ENCODE measurements at places on chromosomes 1 and 21.
A peak's percentile ranks its signal among the peaks of the same experiment; 100 is the strongest.

GRCh38 chr1:184860985-184861754 lies 106.5 kb upstream of the EDEM3 start:
- no peak for DNase-seq

DNA sequence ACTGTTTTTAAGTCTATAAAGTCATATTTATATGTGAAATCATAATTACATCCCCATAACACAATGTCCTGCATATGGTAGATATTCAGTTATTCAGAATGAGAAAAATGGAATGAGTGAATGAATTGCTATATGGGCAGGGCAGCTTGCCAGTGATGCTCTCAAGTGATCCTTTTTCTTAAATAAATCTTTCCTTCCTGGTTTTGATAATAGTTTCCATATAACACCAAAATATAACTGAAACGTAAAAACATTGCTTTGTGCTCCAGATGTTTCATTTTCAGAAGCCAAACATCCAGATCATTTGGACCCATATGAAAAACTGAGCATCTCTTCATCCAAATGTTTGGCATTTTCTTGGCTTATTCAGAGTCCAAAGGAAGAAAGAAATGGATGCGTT lies 30.2 kb upstream of the RGS8 start:
- DNase-seq, result no peak

DNA sequence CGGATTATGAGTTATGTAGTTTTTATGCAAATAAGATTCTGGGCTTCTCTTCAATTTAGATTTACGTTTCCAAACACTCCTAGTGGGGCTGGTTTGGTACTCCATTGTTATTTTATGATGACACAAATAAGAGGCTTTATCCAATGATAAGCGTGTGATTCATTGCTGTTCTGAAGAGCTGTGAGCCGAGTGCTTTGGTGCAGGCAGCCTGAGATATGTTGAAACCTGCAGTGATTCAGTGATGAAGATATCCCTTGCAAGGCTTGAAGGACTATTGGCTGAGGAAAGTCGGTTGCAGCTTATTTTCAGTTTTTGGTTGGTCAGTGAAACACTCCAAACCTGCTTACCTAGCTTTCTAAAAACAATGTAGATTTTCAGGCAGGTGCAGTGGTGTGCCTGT lies 112.2 kb downstream of the RYR2 start:
- DNase-seq, result peak; percentile 49

- DNase-seq, result no peak
Measured at GRCh38 chr21:28910280-28910887, 82.3 kb downstream of the LTN1 start.

- no peak for DNase-seq
Measured at GRCh38 chr21:30468900-30469714, 11.1 kb downstream of the KRTAP19-1 start.

- DNase-seq, result no peak
Measured at GRCh38 chr1:229860926-229861325, 206.1 kb upstream of the GALNT2 start.

- no peak for DNase-seq
Measured at GRCh38 chr1:109094377-109094803, 3.8 kb downstream of the TMEM167B start.

GRCh38 chr1:153545067-153546055 lies at the start of gene S100A4:
S100A4 (minus strand) TSS chr1:153545806; CDS start chr1:153544794, 1,012 bp downstream.
- DNase-seq, result no peak

- DNase-seq, result peak; percentile 39
Measured at GRCh38 chr1:89998306-89998705, 3.4 kb downstream of the ZNF326 start.

DNA sequence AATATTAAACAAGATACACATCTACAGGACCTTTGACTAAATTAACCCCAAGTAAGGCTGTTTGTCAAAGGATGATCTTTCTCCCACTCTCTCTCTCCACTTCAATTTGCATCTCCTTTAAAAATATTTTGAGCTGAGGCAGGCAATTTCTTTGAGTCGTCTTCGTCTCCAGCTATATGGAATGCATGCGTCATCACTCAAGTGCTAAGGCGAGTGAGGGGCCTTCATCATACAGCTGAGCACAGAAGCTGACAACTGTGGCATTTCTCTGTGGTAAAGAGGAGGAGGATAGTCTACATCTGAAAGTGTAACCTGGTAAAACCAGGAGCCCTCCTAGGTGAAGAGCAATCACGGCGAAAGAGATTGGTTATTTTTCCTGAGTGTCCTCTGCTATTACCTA lies 7.6 kb downstream of the EPHX4 start:
- DNase-seq, result no peak

- no peak for DNase-seq
Measured at GRCh38 chr1:32709476-32709875, 6.9 kb upstream of the SYNC start.

- no peak for DNase-seq
Measured at GRCh38 chr1:218667781-218668516, 322.8 kb downstream of the TGFB2 start.

DNA sequence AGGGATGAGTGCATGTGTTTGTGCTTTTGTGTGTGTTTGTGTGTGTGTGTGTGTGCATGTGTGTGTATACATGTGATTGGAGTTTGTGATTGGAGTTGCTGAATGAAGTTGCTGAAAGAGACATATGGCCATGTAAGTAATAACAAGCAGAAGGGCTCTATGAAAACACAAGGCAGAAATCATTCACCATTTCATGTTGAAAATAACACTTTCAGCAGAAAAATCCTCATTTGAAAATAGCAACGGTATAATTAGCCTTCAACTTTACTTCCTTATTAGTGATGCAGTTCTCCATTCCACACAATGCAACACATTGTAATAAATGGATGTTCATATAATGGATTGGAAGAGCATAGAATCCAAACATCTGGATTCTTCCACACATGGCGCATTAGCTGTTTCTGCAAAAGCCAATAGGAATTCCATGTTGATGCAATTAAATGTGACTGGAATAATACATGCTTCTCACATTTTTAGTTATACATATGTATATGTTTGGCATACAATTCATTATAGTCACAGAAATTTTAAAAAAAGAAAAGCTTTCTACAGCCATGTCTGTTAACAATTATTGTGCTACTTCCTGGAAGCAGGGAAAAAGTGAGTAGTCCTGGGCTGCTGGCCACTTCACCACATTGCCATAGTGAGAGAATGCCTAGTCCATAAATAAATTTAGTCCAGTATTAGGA lies 538.0 kb downstream of the LTN1 start:
- no peak for DNase-seq

GRCh38 chr1:44076066-44076465 lies 42.6 kb upstream of the KLF17 start:
- no peak for DNase-seq

DNA sequence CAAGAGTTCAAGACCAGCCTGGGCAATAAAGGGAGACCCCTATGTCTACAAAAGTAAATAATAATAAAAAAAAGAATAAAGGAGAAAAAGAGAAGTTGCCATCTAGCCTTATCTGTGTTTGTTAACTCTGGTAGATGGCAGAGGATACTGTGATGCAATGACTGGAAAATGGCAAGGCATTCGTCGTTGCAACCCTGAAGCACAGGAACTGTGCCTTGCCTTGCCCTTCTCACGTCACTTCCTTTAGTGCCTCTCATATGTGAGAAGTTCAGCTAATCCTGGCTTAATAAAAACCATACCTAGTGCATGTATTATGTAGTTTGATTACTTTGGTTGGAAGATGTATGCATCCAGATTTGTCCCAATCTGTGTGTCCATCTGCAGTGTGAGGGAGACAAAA lies 25.8 kb upstream of the PIGC start:
- no peak for DNase-seq

GRCh38 chr1:5223206-5223605 lies 568.8 kb downstream of the AJAP1 start:
- DNase-seq, result no peak

DNA sequence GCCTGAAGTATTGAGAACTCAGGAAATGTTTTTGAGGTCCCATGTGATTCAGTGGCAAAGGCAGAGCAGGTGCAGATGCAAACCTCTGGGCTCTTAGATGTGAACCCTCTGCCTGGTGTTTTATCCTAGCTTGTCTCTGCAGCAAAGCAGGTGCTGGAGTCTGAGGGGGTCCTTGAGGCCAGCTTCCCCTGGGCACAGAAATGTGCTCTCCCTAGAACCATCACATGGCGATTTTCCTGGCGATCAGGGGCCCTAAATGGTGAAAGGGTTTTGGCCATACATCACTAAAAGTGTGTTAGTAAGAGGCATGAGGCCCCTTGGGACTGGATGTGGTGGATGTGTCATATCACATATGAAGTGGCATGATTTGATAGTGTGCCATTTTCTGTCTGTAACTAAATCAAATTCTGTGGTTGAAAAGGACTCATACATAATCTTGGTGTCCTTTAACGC lies 144.8 kb downstream of the ST6GALNAC3 start:
- DNase-seq, result no peak

DNA sequence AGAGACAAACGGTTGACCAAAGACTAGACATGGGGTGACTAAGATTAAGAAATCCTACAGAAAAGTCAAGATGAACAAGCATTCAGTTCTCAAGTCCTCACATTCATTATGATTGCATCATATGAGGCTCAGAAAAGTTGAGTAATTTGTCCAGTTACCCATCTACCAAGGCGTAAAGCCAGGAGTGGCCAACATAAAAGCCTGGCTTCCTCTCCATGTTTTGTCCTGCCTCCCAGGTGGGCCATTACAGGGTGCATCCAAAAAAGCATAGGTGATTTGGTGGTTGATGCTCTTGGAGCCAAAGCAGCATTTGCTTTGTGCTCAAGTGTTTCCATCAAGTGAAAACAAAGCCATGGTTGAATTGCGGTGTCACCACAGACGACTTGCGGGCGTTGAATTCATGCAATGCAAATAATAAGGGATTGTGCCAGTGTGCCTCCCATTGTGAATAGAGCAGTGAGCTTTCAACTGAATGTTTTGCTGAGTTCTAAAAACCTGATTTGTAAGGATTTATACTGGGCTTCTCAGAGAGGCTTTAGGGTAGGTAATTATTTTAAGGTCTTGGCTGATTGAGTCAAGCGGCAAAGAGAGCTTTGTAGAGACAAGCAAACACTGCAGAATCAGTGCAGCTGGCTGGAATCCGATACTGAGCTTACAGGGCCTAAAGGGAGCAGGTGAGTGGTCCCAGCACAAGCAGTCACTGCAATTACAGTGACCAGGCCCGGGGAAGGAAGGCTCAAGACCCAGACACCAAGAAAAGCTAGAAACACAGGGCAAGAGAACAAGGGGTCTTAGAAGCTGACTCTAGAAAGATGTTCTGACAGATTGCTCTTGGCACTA lies 54.1 kb downstream of the KCNJ15 start:
- DNase-seq, result no peak

DNA sequence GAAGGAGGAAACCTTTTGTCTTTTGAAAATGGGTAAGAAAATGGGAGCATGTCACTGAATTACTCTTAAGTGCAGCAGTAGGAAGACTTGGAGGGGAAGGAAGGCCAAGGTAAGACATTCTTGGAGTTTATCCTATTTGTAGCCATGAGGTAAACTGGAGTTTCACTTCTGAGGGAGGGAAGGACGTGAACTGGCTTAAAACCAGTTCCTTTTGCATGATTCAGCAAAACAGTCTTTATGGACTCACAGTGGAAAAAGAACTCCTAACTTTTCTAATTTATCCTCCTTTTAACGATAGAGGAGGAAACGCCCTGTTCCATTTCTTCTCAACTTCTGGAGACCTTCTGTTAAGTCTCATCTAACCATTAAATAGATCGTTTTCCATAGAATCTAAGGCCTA lies 2.5 kb downstream of the PRDX6 start:
- peak; percentile 34 for DNase-seq

- no peak for DNase-seq
Measured at GRCh38 chr1:29518183-29518835, 282.0 kb downstream of the PTPRU start.

DNA sequence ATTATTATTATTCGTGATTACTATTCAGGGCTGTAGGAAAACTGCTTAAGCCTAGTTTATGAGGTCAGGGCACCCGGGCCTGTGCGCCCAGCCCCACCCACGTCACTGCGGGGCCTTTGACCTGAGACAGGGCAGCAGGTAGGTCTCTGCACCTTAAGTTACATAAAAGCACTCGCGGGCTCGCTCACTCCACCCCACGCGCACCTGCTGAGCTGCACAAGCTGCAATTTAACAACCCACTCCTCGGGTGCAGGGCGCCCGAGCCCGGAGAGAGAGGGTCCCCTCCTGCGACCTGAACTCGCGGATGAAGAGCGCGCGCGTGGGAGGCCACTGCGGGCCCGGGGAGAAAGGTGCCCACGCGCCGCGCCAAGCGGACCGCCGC lies 477 bp downstream of the ICMT start:
- no peak for DNase-seq

GRCh38 chr1:6870086-6870485 lies 84.8 kb downstream of the CAMTA1 start:
- DNase-seq, result no peak

Data from RKO (cell line).